Right ventricle myocardium superior (tissue), 1 donor: ENCODE measurements at places on chromosomes 5 and 9. TPM values are rescaled to one million over a fixed set of nuclear protein-coding genes. Genes with fewer than 3 reads are reported as not detected.

LEAP2 gene
- total RNA-seq, result 1.0 TPM

C1QTNF3 gene
- 0.70 TPM for total RNA-seq

ERCC8 gene
- total RNA-seq, result 5.1 TPM

GRCh38 chr9:18629136-18629535 lies 155.2 kb downstream of the ADAMTSL1 start:
- DNase-seq, result no peak

GRCh38 chr5:55063899-55064298 lies 38.5 kb upstream of the GZMA start:
- DNase-seq, result no peak

DNA sequence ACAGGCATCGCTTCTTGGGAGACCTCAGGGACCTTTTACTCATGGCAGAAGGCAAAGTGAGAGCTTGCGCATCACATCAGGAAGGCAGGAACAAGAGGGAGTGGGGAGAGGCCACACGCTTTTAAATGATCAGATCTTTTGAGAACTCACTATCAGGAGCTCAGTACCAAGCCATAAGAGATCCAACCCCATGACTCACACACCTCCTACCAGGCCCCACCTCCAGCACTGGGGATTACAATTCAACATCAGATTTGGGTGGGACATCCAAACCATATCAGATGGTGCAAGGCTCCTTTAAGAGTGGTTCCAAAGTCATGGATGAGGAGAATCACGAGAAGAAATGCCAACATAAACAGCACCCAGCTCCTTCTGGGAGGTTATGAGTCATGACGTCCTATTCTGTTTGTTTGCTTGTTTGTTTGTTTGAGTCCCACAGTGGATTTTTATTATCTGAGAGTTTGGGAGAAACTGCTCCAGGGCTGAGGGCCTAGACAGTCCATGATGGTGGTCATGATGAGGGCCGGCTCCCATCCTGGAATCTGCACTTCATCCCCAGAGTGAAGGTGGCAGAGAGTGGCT lies 453.5 kb downstream of the GADD45G start:
- DNase-seq, result no peak

DNA sequence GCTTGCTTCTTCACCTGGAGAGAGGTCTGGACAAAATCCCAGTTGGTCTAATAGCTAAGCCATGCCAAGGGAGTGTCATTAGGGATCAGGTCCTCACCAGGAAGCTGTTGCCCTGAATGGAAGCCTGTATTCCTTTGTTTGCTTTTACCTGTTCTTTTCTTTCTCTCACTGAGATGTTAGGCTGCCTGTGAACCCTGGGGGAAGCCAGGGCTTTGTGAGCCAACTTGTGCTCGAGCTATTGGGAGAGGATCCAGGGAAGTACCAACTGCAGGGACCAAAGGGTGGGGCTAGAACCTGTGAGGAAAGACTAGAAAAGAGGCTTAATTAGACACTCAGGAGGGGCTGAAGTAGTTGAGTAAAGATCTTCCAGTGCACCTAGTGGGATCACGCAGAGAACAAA lies 451.2 kb upstream of the TLE4 start:
- DNase-seq, result no peak
